ENCODE measurements at places on chromosomes 7 and 10.

DNA sequence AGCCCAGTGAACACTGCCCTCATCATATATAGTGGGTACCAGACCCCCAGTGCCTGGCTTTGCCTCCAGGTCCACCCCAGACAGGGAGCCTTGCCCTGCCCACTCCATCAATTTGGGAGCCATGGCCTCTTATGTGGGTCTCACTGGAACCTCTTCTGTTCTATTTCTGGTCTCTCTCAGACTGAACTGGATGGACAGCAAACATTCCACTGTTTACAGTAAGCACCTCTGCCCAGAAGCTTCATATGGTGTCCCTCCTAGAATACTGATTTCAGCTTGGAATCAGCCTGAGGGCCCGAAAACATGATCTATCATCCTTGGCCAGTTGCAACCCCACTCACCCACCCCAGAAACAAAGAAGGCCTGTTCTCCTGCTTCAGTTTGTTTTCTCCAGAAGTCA is 81.0 kb upstream of the SLF2 start:
- DNase-seq, result no peak

DNA sequence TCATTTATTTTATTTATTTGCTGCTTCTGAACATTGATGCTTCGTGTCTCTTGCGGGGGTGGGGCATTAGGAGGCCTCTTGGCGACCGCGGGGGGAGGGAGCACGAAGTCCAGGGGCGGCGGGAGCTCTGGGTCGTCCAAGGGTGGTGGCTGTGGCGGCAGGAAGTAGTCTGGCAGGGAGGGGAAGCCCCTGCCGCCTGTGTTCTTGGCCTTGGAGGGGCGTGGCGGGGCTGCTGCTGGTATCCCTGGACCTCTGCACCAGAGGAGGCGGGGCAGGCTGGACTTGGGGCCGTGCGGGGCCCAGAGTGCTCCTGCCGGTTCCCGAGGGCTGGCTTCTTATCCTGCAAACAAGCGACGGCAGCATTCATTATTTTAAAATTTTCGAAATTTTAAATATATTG is 70.5 kb upstream of the ABI1 start:
- DNase-seq, result no peak

GRCh38 chr7:30285536-30286284 is 1.3 kb downstream of the ZNRF2 start:
- peak; percentile 97 for DNase-seq

DNA sequence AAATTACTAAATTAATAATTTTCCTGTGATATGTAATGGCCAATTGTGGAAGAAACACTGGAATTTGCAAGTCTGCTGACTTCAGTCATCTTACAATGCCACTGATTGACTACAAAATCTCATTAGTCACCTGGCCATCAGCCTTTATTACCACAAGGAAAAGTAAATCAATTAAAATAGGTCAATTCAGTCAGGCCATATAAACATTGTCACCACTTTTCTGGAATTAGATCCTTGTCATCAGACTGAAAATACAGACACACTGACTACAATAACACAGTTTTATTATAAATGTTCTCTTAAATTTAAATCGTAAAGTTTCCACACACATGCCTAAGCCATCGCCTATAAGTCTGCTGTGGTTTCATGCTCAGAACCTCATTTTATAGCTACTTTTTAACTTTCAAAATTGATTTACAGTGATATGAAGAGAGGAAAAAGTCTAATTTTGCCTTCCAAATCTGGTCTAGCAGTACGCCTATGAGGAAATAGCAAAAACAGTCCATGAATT is 54.2 kb downstream of the RTKN2 start:
- no peak for DNase-seq

GRCh38 chr10:75469006-75469616 is 37.7 kb downstream of the LRMDA start:
- peak; percentile 98 for DNase-seq

DNA sequence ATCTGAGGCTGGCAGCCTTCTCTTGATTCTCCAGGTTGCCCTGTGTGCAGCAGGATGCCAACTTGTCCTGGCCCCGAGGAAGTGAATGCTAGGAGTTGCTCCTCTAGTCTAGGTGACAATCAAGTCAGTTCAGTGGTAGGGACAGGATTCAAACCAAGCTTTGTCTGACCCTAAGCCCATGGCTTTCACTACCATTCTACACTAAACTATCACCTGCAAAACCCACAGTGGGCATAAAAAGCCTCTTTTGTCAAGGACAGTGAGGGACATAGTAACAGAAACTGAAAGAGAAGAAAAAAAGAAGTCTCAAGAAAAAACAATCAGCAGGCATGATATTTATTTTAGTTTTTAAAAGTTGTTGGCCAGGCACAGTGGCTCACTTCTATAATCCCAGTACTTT is 33.5 kb downstream of the KCNMA1 start:
- DNase-seq, result no peak
